ENCODE measurements at places on chromosomes 3 and 15.

- no peak for DNase-seq
Measured at GRCh38 chr3:71095511-71096291, 487.8 kb downstream of the FOXP1 start.

- DNase-seq: no peak
Measured at GRCh38 chr15:57529748-57530147, 62.0 kb upstream of the MYZAP start.

- DNase-seq: no peak
Measured at GRCh38 chr3:171375666-171376595, 84.3 kb downstream of the TNIK start.

- DNase-seq: no peak
Measured at GRCh38 chr3:126960604-126960995, 22.3 kb upstream of the PLXNA1 start.

DNA sequence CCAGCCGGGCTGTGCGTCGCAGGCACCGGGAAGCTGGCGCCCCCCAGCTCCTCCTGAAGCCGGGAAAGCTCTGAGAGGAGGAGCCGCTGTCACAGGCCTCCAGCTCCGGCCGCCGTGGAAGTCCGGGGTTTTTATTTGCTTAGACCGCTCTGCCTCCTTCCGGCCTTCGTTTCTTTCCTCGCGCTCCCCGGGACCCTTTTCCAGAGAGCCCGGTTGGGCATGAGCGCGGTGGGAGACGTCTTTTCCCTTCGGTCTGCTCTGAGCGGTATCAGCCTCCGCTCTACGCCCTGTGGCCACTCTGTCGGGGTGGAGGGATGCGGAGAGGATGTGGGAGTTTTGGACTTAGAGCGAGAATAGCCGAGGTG lies 559 bp downstream of the SENP5 start:
- DNase-seq: no peak

GRCh38 chr15:100434561-100434960 lies 92.8 kb upstream of the ADAMTS17 start:
- no peak for DNase-seq

- DNase-seq: no peak
Measured at GRCh38 chr15:51752888-51753287, 1.5 kb downstream of the TMOD2 start.

GRCh38 chr3:45225465-45226205 lies 452 bp downstream of the TMEM158 start:
- peak; percentile 24 for DNase-seq

DNA sequence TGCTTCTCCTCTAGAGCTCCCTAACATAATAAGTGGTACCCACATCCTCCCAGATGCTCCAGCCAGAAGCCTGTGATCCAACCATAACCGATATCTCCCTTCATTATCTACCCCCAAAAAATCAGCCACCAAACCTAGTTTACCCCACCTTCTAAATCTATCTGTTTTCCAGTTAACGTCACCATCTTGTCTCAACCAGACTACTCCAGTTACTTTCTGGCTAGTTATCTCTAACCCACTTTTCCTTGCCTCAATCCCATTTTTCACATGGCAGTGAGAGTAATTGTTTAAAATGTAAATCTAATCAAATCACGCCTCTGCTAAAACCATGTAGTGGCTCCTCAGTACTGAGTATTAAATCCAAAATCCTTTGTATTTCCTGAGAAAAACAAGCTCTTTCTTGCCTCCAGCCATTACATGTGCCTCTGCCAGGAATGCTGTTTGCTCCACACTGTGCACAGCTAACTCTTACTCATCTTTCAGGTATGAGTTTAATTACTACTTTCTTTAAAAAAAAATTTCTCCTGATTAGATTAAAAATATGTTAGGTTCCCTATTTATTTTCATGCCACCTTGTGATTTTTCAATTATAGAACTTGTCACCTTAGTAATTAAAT lies 15.4 kb downstream of the CCDC54 start:
- no peak for DNase-seq

GRCh38 chr3:8441969-8442559 lies 59.6 kb upstream of the LMCD1 start:
- no peak for DNase-seq

DNA sequence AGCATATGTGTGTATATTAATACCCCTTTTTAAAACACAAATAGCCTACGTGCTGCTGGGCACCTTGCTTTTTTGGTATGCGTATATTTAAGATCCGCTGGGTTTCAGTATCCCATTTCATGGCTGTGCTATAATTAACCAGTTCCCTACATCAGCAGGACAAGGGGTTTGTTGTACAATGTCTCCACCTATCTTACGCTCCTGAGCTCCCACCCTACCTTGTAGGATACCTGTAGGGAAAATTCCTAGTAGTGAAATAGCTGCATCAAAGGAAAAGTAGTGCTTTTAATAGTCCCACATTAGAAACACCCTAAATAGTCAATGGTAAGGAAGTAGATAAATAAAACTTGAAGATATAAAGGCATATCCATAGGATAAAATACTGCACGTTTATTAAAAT lies 1.4 kb downstream of the MAP6D1 start:
- no peak for DNase-seq

DNA sequence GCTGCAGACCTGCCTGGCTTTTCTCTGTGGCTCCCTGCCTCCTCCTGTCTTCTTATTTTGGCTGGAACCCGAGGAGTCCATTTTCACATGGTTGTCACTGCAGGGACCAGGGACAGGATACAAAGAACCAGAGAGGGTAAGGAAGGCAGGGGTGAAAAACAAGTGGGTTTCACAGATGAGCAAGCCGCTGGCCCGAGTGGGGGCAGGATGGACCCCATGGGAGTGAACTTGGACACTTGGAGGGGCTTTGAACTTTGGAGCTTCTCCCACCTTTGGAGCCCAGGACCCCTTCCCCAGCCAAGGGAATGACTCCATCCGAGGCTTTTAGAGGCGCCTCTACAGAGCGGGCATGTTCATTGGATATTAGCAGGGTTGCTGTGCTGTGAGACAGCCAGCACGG lies 26.9 kb upstream of the ADCY5 start:
- DNase-seq: no peak

DNA sequence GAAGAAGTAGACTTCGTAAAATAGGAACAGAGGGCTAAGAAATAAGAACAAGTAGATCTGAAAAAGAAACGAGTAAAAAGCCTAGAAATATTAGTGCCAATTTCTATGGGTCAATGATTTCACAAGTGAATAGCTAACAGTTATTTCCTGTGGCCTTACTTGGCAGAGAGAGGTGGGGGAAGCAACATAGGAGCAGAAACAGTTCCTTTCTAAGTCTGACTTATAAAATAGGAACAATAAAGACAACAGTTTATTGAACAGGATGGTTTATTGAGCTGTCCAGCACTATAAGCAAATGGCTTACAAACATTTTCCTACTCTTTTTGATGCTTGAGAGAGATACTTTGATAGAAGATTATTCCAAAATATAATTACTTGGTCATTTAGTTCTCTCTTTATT lies 37.9 kb downstream of the AGTR1 start:
- DNase-seq: no peak

GRCh38 chr3:6047016-6047415 lies 813.9 kb upstream of the GRM7 start:
- no peak for DNase-seq

GRCh38 chr3:30341851-30342250 lies 264.6 kb upstream of the TGFBR2 start:
- DNase-seq: no peak

GRCh38 chr15:81268881-81269601 lies 54.9 kb downstream of the STARD5 start:
- DNase-seq: no peak

- DNase-seq: no peak
Measured at GRCh38 chr3:164458986-164459385, 619.3 kb downstream of the SI start.

DNA sequence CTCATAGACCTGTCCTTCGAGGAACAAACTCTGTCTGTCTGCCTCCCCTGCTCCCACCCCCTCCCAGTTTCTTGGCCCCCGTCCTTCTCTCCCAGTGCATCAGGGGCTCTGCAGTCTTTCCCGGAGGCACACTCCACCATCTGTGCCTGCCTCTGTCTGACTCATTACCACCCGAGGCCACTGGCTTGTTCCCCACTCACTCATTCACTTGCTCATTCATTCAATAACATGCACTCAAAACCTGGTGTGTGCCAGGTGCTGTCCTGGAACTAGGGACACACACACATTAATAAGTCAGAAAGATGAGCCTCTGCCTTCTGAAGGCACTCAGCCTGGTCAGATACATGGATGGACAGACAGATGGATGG lies 12.4 kb downstream of the AMIGO3 start:
- no peak for DNase-seq

DNA sequence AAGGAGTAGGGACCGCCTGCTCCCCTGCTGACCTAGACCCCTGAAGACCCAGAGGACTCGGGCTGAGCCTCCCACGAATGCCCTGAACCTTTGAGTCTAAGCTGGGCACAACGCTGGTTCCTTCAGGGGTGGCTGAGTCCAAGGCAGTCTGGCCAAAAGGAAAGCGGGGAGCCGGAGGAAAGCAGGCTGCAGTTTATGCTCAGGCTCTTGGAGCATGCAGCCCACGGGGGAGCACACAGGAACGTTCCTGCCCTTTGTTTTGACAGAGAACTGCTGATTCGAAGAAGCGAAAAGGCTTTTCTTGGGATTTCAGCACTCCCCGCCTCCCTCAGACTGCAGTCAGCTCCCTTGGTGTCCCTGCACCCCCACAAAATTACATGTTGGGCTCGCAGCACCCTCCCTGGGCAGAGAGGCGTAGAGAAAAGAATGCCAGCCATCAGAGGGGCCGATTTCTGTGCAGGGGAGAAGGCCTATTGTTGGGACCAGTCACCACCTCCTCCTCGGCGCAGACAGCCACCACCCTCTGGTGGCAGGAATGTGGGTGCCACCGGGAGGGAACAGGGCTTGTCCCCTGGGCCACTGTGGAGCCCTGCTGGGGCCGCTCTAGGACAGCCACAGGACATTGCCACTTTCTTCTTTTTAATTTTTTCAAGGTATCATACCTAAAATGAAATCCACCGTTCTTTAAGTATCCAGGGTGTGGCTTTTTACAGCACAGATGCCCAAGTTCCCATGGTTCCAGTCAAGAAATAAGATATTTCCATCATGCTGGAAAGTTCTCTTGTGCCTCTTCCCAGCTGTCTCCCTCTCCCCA lies 72.2 kb downstream of the SMAD6 start:
- DNase-seq: no peak

DNA sequence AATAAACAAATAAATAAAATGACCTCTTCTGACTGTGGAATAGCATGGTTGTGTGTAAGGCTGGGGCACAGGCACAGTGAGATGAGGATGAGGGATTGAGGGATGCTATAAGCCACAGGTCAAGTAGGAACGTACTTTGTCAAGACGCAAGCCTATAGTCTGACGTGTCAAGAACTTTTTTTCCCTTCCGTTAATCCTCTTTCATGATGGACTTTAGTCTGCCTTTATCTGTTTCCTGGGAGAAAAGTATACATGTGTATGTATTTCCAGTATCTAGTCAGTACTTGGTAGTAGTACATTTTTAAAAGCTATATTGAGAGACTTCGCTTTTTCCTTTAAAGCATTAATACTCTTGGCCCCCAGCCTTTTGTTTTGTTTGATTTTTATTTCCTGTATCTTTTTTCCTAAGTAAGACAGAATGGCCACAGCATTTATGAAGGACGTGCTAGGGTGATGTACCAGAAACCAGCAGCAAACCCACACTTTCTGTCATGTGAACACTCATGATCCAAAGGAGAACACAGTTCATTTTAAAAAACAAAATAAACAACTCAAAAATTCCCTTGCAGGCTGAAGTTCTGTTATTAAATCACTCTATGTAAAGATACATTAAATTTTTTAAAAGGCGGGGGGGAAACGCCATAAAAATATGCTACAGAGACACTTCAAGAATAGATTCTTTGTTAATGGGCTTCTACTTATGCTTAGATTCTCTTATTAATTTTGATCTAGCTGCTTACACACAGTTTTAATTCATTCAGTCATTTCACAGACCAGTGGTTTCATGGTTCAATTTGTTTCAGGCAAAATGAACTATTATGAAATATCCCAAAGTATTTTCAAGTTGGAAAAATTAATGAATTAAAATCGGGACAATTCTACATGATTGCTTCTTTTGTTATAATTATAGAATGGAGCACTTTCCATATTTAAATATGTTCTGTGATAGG lies 114.7 kb downstream of the SNRK start:
- DNase-seq: no peak

- DNase-seq: no peak
Measured at GRCh38 chr3:139676108-139676507, 1.7 kb downstream of the NMNAT3 start.

- DNase-seq: no peak
Measured at GRCh38 chr15:43534897-43535296, 17.5 kb downstream of the MAP1A start.

DNA sequence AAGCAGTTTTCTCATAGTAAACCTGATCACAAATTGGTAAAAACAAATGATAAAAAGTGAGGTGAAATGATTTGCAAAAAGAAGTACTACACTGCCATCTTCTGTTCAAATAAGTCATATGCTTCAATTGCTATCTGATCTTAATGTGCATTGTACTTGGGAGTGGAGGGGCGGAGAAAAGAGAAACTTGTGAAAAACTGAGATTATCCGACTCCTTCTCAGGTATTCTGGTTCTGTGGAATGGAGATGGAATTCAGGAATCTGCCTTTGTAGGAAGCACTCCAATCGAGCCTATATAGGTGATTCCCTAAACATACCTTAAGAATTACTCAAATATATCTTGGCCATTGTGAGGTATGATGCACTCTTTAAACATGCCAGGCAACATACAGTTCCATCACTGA lies 180.6 kb downstream of the CHL1 start:
- no peak for DNase-seq

- DNase-seq: no peak
Measured at GRCh38 chr3:172824229-172824628, 73.7 kb downstream of the ECT2 start.

GRCh38 chr3:144018776-144019175 lies 47.2 kb downstream of the DIPK2A start:
- no peak for DNase-seq

GRCh38 chr3:101466465-101467309 lies 46.3 kb downstream of the SENP7 start:
- peak; percentile 54 for DNase-seq

GRCh38 chr3:48715174-48715800 lies 1.7 kb downstream of the IP6K2 start:
- DNase-seq: no peak

GRCh38 chr3:126147932-126148683 lies 32.3 kb downstream of the ALDH1L1 start:
- no peak for DNase-seq

Measured in activated T-helper 9 cell treated with anti-CD3 and anti-CD28 coated beads, Interleukin-2, amount 50 U/mL, for 16 hours (primary cell).